ENCODE measurements at places on chromosomes 13 and 19. TPM values are rescaled to one million over a fixed set of nuclear protein-coding genes. Genes with fewer than 3 reads are reported as not detected.

ZNF835 gene
- total RNA-seq: 3.9 TPM

SEMA6B gene
- 2.7 TPM for total RNA-seq

NFIX gene
- total RNA-seq: 57.4 TPM

BSPH1 gene
- not detected for total RNA-seq

KLK11 gene
- 284 TPM for total RNA-seq

GJB2 gene
- 767 TPM for total RNA-seq

MBD3L2 gene
- total RNA-seq: not detected

DNA sequence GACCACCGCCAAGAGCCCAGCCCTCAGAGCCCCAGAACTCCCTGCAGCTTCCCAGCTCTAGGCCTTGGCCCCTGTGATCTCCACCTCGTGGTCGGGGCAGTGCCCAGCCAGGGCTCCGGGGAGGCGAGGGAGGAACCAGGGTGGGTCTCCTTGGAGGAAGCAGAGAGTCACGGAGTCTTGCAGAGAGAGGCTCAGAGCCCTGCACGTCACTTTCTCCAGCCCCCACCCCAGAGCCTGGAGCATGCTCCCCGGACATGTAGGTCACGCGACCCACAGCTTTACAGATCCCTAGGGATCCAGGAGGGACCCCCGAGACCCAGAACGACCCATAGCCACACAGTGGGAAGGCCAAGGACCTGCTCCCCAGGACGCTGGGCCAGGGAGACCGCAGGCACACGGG lies 11.9 kb downstream of the GADD45B start:
- no peak overlapping the region for H3K27ac ChIP-seq
- H3K4me1 ChIP-seq: peaks cover 30% of the 10 kb centered on the region
- peaks cover 20% of the 10 kb centered on the region for H3K27me3 ChIP-seq
- H3K4me3 ChIP-seq: no peak overlapping the region
- DNase-seq: no peak

DNA sequence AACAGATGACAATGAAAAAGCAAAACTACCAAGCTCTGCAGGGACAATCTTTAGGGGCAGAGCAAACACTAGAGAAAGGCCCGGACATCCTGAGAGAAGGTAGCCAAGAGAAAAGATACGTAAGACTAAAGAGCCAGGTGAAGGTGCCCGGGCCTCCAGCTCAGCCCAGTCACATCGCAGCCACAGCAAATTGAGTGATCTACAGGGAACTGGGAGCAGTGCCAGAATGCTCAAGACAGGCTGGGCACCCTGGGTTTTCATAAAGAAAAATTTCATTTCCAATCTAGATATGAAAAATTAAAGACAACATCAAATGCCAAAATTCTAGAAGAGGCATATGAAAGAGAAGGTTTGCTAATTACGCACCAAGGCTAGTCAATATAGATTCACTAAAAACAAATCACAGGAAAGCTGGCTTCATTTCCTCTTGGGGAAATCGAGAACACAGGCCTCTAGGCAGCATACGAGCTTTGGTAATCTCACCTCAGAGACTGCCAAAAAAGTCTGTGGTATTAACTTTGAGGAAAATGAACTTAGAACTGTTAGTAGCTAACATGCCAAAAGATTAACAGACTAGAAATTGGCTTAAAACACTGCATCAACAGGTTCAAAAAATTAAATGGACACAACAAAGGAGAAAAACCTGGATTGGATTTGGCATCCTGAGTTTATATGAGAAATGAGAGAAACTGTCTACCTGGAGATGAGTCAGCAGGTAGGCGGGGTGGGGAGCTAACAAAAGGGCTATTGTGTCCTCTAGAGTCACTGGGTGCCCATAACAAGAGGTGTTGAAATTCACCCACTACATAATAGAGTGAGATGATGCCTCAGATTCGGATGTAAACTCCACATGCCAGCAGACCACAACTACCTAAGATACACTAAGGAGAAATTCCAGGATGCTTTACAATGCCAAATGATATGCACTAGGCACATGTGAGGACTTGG lies 6.6 kb downstream of the ANKRD10 start:
- H3K36me3 ChIP-seq: peaks cover 5% of the 10 kb centered on the region
- H3K27me3 ChIP-seq: peaks cover 5% of the 10 kb centered on the region
- peaks cover 25% of the 10 kb centered on the region for H3K4me1 ChIP-seq
- no peak overlapping the region for H3K4me3 ChIP-seq
- H3K27ac ChIP-seq: peak overlapping the region; percentile 75

DNA sequence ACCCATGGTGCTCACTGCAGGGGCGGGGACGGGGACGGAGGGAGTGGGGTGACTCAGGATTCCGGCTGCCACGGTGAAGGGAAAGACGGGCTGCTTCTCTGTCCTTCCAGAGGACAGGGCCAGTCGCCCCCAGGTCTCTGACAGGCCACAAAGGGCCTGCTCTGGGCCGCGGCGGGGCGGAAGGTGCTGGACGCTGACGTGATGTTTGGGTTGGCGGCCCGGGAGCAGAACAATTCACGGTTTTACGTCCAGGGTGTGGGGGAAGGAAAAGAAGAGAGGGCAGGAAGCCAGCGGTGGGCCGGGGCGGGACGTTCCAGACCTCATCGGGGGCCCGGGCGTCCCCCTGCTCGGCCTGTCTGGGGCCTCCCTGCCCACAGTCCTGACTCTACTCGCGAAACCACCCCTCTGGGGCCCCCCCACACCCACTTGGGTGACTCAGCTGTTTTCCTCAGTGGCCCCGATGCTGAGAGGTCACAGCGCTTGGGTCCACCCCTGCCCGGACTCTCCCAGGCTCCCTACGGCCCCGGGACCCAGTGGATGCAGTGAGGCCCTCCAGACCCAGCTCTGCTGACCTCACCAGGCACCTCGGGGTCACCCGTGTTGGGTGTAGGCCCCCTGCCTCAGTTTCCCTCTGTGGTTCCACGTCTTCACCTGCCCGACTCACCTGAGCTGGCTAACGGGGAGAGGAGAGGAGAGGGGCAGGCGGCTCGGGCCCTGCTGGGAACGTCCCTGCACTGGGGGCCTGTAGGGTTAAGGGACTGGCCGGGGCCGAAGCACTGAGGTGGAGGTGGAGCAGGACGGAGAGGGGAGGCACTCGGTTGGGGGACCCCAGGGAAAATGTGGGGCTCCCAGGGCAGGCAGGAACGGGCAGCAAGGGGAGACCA lies 29.2 kb downstream of the PIP5K1C start:
- H3K4me3 ChIP-seq: peak overlapping the region; percentile 58
- no peaks in the 10 kb centered on the region for H3K27me3 ChIP-seq
- DNase-seq: no peak
- H3K4me1 ChIP-seq: peaks cover 25% of the 10 kb centered on the region
- H3K36me3 ChIP-seq: no peaks in the 10 kb centered on the region

DNA sequence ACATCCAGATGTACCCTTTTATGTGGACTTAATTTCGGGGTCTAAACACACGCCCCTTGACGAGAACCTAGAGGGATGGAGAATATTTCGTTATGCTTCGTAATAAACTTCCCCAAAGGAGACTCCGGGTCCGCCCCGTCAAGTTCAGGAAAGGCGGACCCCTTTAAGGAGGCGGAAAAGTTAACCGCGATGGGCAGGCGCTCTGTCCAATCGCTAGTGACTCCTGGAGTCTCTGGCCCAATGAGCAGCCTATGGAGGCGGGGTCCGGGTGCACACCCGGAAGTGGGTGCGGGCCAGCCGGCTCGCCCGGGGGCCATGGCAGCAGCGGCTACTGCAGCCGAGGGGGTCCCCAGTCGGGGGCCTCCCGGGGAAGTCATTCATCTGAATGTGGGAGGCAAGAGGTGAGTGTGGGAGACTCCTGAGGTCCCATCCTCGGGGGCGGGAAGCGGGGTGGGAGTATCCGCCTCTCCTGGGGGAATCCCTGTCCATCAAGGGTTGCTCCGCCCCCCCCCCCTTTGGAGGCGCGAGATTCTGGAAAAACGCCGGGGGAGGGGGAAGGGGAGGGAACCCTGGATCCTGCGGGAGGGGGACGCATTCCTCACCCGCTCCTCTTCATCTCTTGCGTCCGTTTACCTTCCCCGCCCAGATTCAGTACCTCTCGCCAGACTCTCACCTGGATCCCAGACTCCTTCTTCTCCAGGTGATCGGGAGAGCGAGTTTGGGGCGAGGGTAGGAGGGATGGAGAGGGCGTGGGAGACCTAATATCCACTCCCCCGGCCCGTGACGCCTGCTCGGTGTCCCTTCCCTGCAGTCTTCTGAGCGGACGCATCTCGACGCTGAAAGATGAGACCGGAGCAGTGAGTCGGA lies at the start of gene SHKBP1:
TSS of gene SHKBP1 (plus strand) at position 289 of the 867 bp plus-strand sequence. CDS start at position 316, 27 bp downstream.
- H3K27me3 ChIP-seq: no peaks in the 10 kb centered on the region
- peak within 1 kb of the TSS; percentile 90 for H3K4me3 ChIP-seq
- DNase-seq: peak; percentile 61
- H3K36me3 ChIP-seq: peaks cover 26% of the 10 kb centered on the region
- H3K4me1 ChIP-seq: peaks cover 6% of the 10 kb centered on the region

GRCh38 chr13:48977286-48977625 lies 1.5 kb downstream of the FNDC3A start:
- H3K27me3 ChIP-seq: no peaks in the 10 kb centered on the region
- no peaks in the 10 kb centered on the region for H3K36me3 ChIP-seq
- H3K4me3 ChIP-seq: peak overlapping the region; percentile 62
- DNase-seq: no peak
- no peak overlapping the region for H3K27ac ChIP-seq

- no peaks in the 10 kb centered on the region for H3K27me3 ChIP-seq
- DNase-seq: no peak
- H3K4me3 ChIP-seq: no peak overlapping the region
- H3K27ac ChIP-seq: no peak overlapping the region
- H3K36me3 ChIP-seq: no peaks in the 10 kb centered on the region
- H3K4me1 ChIP-seq: no peaks in the 10 kb centered on the region
Measured at GRCh38 chr13:95098916-95099315, 202.3 kb downstream of the ABCC4 start.

GRCh38 chr13:97780486-97780885 lies 173.0 kb upstream of the IPO5 start:
- no peaks in the 10 kb centered on the region for H3K27me3 ChIP-seq
- no peak overlapping the region for H3K27ac ChIP-seq
- DNase-seq: no peak
- no peaks in the 10 kb centered on the region for H3K36me3 ChIP-seq

DNA sequence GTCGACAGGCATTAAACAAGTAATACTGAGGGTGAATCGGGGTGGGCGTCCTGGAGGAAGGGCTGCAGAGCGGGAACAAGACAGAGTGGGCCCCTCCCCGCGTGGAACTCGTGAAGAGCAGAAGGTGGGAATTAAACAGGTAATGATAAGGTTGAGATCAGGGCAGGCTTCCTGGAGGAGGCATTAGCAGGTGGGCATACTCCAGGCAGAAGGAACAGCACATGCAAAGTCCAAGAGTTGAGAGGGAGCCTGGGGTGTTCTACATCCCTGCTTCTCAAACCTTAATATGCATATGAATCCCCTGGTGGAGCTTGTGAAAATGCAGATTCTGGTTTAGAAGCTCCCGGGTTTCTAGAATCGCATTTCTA lies 23.3 kb downstream of the SLC8A2 start:
- no peaks in the 10 kb centered on the region for H3K36me3 ChIP-seq
- H3K4me1 ChIP-seq: peaks cover 4% of the 10 kb centered on the region
- DNase-seq: no peak

- no peak for DNase-seq
- H3K36me3 ChIP-seq: no peaks in the 10 kb centered on the region
Measured at GRCh38 chr13:44232774-44233173, 140.8 kb upstream of the SERP2 start.

GRCh38 chr13:28623782-28624706 lies 34.9 kb upstream of the POMP start:
- no peaks in the 10 kb centered on the region for H3K4me1 ChIP-seq
- H3K27ac ChIP-seq: no peak overlapping the region
- H3K36me3 ChIP-seq: no peaks in the 10 kb centered on the region
- no peak overlapping the region for H3K4me3 ChIP-seq
- H3K27me3 ChIP-seq: no peaks in the 10 kb centered on the region

Data from esophagus squamous epithelium (tissue), 5 donors.